ENCODE measurements at places on chromosomes 5 and 9.

GRCh38 chr5:179863449-179864085 is 5.0 kb upstream of the MRNIP start:
- no peak for DNase-seq

DNA sequence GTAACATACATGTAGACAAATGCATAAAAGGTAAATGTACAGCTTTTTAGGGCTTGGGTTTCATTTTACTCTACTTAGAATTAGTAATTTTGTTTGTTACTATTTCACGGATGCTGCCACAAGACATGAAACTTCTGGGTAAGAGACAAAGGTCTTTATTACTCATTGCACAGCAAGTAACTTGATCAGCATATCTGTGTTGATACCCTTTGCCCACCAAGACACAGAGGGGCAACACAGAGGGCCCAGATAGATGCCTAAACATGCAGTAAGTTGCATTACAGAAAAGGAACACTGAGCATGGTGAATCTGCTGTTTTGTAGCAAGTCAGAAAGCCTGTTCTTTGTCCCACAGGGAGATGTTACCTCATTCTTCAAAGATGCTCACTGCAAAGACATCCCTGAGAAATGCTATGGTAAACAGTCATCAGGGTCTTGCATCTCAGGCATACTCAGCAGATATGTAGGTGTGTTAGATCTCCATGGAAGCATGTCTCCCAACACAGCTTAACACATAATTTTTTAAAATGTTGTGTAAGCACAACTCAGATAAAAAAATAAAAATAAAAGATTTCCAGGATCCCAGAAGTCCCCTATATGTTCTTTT is 10.3 kb downstream of the ITGA2 start:
- no peak for DNase-seq

GRCh38 chr5:71747182-71747581 is 28.1 kb downstream of the CARTPT start:
- DNase-seq = no peak

GRCh38 chr9:74094766-74095165 is 402.4 kb upstream of the RORB start:
- DNase-seq = no peak

GRCh38 chr9:94909250-94909894 is 182.9 kb downstream of the AOPEP start:
- DNase-seq = peak; percentile 38

GRCh38 chr9:131934673-131935072 is 145.0 kb downstream of the MED27 start:
- no peak for DNase-seq

GRCh38 chr5:56455417-56455816 is 222.3 kb upstream of the ANKRD55 start:
- no peak for DNase-seq

DNA sequence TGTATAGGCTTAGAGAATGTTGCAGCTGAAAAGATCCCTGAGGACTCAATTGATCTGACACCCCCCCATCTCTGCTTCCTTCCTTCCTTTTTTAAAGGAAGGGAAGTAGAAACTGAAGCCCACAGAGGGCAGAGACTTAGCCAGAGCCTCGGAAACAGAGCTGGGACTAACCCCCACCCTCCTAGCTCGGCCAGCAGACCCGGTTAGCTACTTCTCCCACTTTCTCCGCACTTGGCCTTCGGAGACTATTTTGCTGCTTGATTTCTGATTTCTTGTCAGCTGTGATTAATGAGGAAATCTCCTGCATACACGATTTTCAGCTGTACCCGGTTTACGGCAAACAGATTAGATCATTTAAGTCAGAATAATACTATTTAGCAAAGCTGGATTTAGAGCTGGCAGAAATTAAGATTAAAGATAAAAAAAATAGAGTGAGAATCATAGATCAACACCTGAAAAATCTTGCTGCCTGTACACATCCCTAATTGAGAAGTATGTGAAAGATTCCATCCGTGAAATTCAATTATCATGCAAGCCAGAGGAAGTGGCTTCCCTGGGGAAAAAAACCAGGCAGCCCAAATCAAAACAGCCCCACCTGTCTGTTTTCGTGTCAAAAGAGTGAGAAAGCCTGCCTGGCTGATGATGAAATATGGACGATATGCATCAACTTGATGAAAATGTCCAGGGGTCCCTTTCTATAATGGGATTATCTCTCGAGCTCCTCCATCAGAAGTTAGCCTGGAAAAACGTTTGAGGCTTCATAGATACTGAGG is 159.5 kb upstream of the SHB start:
- DNase-seq = peak; percentile 58

DNA sequence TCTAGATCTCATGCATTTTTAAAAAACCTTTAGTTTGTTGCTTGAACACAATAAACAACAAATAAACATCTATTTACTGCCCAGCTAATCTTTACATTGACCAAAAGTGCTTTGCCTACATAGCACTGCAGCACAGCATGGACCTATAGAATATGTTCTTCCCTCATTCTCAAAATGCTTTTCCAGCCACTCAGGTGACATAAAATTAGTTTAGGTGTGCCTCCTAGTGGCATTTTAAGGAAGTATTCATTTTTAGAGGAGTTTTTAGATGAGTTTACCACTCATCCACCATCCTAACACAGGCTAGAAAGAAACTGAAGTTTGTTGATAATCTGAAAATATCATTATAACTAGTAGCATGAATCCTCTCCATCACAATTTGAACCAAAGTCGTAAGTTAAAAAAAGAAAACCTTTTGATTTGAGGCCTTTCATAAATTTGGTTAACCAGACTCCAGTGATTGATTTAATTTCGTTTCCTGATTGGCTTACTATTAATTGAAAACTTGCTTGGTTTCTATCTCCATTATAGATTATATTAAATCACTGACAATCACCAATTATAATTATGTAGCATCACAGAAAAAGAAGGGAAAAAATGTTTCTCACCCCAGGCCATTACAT is 12.6 kb downstream of the PLGRKT start:
- DNase-seq = peak; percentile 31

GRCh38 chr5:136053336-136054141 is 24.8 kb downstream of the TGFBI start:
- peak; percentile 99 for DNase-seq

DNA sequence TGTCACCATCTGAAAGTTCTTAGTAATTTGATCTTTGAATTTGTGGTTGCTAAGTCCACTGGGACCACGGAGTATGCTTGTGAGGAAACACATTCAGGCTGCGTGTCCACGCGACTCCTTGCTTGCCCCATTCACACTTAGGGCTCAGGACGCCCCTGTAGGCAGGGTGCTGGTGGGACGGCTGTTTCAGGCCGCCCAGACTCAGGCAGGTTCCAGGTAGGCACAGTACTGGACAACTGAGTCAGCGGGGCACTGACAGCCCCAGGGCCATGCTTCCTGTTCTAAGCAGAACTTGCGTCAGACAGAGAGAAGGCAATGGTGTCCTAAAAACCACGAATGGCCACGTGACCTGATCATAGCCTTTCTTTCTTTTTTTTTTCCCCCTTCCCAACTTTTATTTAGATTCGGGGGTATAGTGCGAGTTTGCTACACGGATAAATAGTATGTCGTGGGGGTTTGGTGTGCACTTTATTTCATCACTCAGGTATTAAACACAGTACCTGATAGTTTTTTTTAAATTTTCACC is 7.7 kb upstream of the RASGEF1C start:
- DNase-seq = no peak

DNA sequence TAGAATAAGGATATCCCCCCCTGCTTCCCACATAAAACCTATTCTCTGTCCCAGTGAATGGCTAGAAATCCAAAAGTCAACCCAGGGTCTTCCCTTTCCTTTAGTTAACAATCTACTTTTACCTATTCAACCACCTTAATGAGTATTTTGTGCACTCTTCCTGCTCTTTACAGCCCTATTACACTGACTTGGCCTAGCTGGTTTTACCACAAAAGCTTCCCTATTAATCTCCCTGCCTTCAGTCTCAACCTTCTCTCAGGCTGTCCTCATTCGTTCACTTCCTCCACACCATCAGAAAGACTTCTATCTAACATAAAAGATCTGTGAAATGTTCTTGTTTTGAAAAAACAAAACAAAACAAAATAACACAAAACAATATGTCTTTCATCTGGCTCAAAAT is 16.2 kb downstream of the CTNNAL1 start:
- no peak for DNase-seq

DNA sequence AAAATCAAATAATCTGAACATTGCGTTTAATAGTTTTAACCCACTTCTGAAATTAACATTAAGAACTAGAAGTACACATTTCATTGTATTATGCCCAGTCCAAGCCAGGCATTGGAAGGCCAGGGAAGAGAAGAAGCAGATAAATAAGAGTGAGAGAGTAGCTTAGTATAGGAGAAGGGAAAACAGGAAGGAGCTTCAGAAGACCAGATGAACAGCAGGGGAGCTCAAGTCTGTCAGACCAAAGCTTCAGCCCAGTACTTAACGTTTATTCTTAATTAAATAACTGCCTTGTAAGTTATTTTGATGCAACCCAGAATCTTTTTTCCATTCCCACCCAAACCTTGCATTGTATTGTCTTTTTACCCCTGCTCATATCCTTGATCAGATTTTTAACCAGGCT is 11.5 kb upstream of the FAM120AOS start:
- DNase-seq = no peak

DNA sequence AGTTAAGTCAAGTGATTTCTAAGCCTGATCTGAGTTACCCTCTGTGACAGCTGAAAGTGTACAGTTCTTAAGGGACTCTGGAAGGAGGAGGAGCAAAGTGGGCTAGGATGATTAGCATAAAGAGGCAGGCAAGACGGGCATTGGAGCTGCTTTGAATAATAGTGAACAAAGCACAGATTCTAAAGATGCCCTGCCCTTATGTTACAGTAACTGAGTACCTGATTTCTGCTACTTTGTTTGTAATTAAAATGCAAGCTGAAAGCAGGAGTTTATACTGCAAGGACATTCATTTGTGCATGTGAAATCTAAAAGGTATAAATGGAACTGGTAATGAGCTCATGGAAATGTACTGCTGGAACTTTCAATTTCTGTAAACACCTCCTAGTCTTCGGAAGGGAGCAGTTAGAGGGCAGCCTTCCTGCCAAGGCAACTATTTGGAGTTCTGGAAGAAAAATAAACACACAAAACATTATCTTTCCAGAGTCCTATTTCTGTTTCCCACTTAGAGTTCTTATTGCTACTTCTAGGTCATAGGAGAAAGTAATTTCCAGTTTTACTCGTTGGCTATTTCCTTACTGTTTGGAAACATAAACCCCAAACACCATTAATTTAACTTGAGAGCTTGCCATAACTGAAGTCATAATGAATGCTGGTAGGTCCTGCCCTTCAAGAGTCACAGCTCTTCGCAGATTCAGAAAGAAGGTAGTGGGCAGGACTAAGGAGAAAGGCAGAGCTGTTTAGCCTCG is at the start of gene RANBP3L:
TSS of gene RANBP3L (minus strand) at position 45 of the 746 bp plus-strand sequence. CDS start 486 bp downstream, outside the sequence.
- DNase-seq = peak; percentile 64

- DNase-seq = no peak
Observed at GRCh38 chr5:158709279-158709678, 390.4 kb downstream of the EBF1 start.

DNA sequence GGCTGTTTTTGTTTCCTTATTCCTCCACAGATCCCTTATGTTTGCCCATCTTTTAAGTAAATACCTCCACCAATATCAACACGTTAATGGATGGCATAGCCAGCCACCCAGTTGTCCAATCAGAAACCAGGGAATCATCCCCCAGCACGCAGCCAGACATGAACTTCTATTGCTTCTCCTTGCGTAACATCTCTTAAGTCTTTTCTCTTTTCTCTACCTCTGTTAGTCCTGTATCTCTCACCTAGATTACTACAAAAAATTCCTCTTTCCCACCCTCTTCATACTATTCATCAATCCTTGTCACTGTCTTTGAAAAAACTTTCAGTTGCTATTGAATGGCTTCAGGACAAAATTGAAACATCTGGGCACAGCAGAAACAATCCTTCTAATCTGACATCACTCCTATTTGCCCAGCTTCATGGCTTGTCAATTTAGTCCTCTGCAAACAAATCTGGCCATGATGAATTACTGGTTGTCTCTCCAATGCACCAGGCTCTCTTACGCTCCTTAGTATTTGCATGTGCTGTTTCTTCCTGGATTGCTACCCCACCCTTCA is 349.3 kb downstream of the RAB3C start:
- no peak for DNase-seq

GRCh38 chr5:129306725-129307124 is 153.4 kb upstream of the ADAMTS19 start:
- no peak for DNase-seq

DNA sequence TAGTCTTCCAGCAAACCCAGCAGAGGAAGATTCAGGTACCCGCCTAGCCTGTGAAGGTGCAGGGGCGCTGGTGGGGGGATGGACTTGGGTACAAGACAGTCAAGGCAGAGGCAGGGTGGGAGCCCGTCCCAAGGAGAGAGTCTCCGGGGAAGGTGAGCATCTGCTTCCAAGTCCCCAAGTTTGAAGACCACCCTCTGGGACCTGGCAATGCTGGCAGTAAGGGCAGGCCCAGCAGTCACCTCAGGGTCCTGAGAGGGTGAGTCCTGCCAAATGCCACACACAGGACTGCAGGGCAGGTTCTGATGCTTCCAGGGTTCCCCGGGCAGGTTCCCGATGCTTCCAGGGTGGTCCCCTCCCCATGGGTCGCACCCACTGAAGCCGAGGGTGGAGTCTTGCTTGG is 261.8 kb upstream of the IRX1 start:
- no peak for DNase-seq

- no peak for DNase-seq
Observed at GRCh38 chr5:158387499-158387898, 528.6 kb upstream of the CLINT1 start.

GRCh38 chr5:1764606-1764960 is 35.1 kb downstream of the MRPL36 start:
- DNase-seq = no peak

GRCh38 chr9:96246267-96246671 is 55.7 kb downstream of the HSD17B3 start:
- DNase-seq = no peak

DNA sequence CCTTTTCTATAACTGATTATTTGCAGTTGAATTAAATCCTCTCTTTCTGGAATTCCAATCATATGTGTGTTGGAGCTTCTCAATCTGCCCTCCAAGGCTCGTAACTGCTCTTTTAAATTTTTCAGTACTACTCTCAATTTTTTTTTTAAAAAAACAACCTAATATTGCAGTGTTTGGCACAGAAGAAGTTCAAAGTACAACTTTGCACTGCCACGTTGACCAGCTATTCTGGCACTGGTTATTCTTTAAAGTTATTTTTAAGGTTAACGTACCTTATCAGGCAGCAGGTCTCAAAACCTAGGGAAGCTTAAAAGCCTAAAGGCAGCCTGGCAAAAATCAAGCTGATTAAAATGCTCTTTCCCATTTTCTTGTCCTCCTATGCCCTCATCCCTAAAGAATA is 120.5 kb downstream of the GHR start:
- DNase-seq = no peak

DNA sequence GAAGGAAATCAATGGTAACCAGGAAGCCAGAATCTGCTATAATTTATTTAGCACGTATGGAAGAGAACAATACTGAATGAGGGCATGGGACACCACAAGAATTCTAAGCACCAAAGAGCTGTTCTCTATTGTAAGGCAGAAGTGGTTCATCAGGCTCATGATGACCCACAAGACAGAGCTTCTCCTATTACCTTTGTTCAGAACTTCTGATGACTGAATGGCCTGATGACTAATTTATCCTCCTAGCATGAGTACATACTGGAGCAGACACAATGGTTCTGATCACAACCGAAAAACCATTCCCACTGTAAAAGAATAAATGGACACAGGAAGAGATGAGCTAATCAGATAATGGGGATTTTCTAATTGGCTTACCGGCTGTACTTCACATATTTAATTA is 329.8 kb upstream of the PDE4D start:
- DNase-seq = peak; percentile 1

All from RPMI7951 (cell line).